Stimulated activated naive CD8-positive, alpha-beta T cell treated with anti-CD3 and anti-CD28 coated beads, Interleukin-15, amount 100 ng/mL, for 72 hours (primary cell): ENCODE measurements at places on chromosomes 2 and 18.

GRCh38 chr2:105176429-105176828 lies 65.1 kb upstream of the GPR45 start:
- no peak for DNase-seq

- no peak for DNase-seq
Measured at GRCh38 chr2:230203110-230203676, 16.6 kb downstream of the SP110 start.

DNA sequence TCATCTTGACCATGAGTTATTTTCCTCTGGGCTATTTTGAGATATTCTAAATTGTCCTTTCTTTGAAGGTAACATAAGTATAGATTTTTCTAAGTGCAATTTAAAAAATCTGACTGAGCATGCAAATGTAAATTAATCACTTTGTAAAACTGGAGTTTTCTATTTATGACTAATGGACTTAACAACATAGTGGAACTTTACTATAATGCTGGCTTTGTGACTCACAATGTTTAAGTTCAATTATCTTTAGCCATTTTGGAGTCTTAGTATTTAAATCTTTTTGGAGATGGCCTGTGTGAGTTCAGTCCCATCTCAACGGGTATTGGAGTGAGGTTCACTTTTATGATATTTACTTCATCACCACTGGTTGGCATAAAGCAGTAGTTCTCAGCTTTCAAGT lies 35.2 kb upstream of the NOSTRIN start:
- no peak for DNase-seq

- no peak for DNase-seq
Measured at GRCh38 chr2:29946505-29946904, 25.1 kb upstream of the ALK start.

DNA sequence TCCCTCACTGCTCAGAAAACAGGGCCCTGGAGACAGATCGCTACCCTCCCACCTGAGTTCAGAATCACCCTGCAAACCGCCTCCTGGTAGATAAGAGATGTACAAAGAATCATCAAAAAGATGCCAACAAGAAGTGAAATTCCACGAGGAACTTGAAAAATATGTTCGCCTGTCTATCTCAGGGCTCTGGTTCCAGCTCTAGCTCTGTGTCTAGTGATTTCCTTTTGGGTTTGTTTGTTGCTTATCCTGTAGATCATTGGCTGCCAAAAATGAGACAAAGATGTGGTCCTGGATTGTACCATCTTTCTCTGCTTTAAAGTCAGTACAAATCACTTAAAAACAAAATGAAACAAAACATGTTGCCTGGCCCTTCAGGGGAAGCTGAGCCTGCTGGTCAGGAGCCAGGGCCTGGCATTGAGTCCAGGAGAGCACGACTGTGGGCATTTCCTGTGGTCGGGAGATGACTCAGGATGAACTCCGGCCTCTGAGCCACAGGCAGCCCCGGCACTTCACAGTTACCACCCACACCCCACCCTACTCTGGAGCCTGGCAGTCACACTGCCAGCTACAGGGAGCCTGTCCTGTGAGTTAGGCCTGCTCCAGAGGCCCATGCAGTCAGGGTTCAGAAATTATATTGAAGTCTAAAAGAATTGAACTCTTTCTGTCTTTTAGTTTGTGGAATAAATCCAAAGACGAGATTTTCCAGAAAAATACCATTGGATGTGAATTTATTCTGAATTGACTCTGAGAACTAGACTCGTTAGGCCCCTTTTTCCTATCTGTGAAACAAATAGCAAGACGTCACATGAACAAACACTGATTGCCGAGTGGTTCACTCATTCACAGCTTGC lies 8.0 kb upstream of the ITGB6 start:
- DNase-seq = no peak

- no peak for DNase-seq
Measured at GRCh38 chr2:40584432-40584831, 132.5 kb upstream of the SLC8A1 start.

DNA sequence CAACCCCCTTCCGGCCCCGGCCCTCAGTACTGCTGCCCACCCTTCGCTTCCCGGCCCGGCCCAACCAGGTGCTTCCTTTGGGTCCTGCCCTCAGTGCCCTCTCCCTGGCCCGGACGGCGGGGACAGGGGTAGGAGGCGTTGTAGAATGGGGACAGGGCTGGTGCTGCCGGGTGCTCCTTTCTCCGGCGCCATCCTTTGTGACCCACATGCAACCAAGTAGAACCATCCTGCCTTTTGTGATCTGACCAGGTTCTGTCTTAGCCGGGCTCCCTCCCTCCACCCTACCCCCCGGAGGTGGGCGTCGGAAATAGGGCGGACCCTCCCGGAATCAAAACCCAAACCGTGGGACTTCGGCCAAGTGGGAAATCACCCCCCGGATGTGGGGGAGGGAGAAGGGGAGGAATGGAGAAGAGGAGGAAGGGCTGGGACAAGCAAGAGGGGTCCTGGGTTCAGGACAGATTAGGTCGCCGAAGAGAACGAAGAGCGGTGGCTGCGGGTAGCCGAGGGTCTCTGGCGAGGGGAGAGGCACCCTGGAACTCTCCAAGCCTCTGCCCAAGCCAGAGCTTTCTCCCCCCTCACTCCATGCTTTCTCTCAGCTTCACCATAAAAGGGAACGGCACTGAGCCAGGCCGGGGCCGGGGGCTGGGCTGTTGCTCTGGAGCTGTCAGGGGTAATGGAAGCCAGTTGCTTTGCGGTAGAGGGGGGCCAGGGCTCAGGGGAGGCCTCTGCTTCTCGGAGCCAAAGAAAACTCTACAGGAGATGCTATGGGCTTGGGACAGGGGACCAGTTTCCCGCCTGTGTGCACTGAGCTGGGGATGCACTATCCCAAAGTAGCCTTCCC lies 756 bp upstream of the OST4 start:
- peak; percentile 66 for DNase-seq

- no peak for DNase-seq
Measured at GRCh38 chr2:68727683-68728375, 6.8 kb upstream of the ARHGAP25 start.
